ENCODE measurements at places on chromosomes 4 and X. TPM values are rescaled to one million over a fixed set of nuclear protein-coding genes. Genes with fewer than 3 reads are reported as not detected.

GRCh38 chr4:83022724-83023450 lies 12.1 kb upstream of the COPS4 start:
- no peaks in the 10 kb centered on the region for H3K36me3 ChIP-seq
- H3K4me3 ChIP-seq = no peak overlapping the region
- no peak overlapping the region for H3K27ac ChIP-seq

GRCh38 chr4:88792268-88792781 lies 94.7 kb upstream of the NAP1L5 start:
- H3K4me3 ChIP-seq = no peak overlapping the region
- H3K27ac ChIP-seq = no peak overlapping the region
- no peak for DNase-seq
- no peaks in the 10 kb centered on the region for H3K36me3 ChIP-seq
- H3K27me3 ChIP-seq = no peaks in the 10 kb centered on the region
- peaks cover 14% of the 10 kb centered on the region for H3K4me1 ChIP-seq

- H3K4me3 ChIP-seq = no peak overlapping the region
- no peak overlapping the region for H3K27ac ChIP-seq
- H3K27me3 ChIP-seq = no peaks in the 10 kb centered on the region
- H3K36me3 ChIP-seq = no peaks in the 10 kb centered on the region
- no peaks in the 10 kb centered on the region for H3K4me1 ChIP-seq
Observed at GRCh38 chr4:2905544-2905943, 57.7 kb downstream of the NOP14 start.

GRCh38 chr4:4334798-4335520 lies 44.9 kb downstream of the ZBTB49 start:
- H3K4me3 ChIP-seq = no peak overlapping the region
- no peaks in the 10 kb centered on the region for H3K4me1 ChIP-seq
- no peaks in the 10 kb centered on the region for H3K27me3 ChIP-seq
- no peaks in the 10 kb centered on the region for H3K36me3 ChIP-seq

- no peak for DNase-seq
- no peaks in the 10 kb centered on the region for H3K4me1 ChIP-seq
- no peak overlapping the region for H3K27ac ChIP-seq
- H3K27me3 ChIP-seq = no peaks in the 10 kb centered on the region
- H3K4me3 ChIP-seq = no peak overlapping the region
- H3K36me3 ChIP-seq = no peaks in the 10 kb centered on the region
Observed at GRCh38 chr4:154507156-154507555, 15.6 kb upstream of the DCHS2 start.

Gene BRS3
- total RNA-seq = not detected

- no peak for DNase-seq
- no peaks in the 10 kb centered on the region for H3K27me3 ChIP-seq
- no peaks in the 10 kb centered on the region for H3K36me3 ChIP-seq
Observed at GRCh38 chr4:176300565-176300964, 19.2 kb upstream of the SPCS3 start.

GRCh38 chrX:55240788-55241340 lies 20.7 kb downstream of the PAGE5 start:
- DNase-seq = no peak
- no peaks in the 10 kb centered on the region for H3K36me3 ChIP-seq
- H3K27me3 ChIP-seq = no peaks in the 10 kb centered on the region
- no peak overlapping the region for H3K4me3 ChIP-seq
- no peaks in the 10 kb centered on the region for H3K4me1 ChIP-seq
- H3K27ac ChIP-seq = no peak overlapping the region

DNA sequence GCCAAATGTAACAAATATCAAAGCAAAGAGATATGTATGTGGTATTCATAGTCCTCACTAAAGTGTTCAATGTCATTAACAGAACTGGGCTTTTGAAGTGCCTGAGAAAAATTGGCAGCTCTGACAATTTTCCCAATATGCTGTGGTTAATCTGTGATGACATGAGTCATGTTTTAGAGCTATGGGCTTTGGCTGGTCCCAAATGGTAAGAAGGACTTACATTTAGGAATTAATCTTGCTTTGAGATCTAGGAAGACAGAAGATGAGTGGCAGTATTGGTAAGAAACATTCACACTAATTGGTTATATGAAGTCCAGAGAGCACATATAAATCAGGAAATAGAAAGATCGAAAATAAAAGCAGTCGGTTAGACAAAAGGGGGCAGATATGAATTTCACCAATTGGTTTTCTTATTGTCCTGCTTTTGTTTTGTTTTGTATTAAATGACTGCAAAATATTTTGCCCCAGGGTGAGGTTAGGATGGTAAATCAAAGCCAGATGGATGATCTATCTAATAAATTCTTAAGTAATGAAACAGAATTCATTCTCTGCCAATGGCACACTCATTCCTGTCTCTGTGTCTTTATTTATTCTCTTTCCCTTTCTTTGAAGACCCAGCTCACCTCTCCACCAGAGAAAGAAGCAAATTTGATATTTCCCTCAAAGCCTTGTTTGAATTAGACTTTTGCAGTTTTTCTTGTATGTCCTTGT lies 993.1 kb downstream of the RPA4 start:
- no peaks in the 10 kb centered on the region for H3K36me3 ChIP-seq
- no peaks in the 10 kb centered on the region for H3K4me1 ChIP-seq
- no peak overlapping the region for H3K4me3 ChIP-seq
- H3K27me3 ChIP-seq = no peaks in the 10 kb centered on the region
- no peak overlapping the region for H3K27ac ChIP-seq

Gene CXCL3
- total RNA-seq = not detected

Gene SYTL5
- total RNA-seq = 1.2 TPM

Gene HHIP
- 0.25 TPM for total RNA-seq

Gene ALB
- total RNA-seq = not detected

Gene H2BW2
- not detected for total RNA-seq

DNA sequence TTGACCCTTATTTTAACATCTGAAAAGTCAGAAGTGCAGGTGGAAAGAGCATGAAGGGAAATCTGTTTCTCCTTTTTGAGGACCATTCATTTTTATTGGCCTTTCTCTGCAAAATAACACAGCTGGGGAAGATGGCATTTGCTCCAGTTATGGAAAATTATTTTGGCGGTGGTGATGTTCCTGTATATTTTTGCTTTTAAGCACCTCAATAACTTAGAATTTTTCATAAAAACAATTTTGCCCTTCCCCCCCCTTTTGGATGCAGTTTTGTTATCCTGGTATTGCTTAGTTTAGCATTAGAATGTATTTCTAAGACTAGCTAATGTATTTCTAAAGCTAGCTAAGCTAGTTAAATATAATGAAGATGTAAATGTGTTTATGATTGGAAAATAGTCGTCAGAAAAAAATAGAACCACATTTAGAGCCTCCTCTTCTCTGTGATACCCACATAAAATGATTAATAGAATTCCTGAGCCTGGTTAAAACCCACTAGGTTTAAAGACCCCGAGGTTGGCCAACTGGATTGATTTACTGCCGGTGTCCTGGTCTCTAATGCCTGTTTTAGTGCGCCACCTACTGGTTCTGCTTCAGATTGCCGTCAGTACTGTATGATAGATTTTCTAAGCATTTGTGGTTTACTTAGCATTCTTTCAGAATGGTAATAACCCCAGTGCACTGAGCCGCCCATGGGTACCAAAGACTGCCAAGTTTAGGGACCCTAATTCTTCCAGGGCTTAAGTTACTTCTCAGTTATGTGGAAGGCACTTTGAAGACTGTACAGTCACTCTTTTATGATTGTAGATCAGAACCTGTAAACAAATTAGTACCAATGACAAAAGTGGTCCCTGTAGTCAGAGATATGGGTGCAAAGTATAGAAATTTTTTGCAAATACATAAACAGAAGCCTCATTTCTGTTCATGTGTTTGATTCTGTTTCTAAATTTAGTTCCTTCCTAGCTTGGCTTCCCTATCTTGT lies 11.4 kb downstream of the KLF3 start:
- DNase-seq = no peak
- no peaks in the 10 kb centered on the region for H3K36me3 ChIP-seq
- no peak overlapping the region for H3K4me3 ChIP-seq
- peaks cover 95% of the 10 kb centered on the region for H3K4me1 ChIP-seq
- peak overlapping the region; percentile 98 for H3K27ac ChIP-seq
- no peaks in the 10 kb centered on the region for H3K27me3 ChIP-seq

GRCh38 chrX:109793191-109793590 lies 60.1 kb upstream of the ACSL4 start:
- H3K4me3 ChIP-seq = no peak overlapping the region
- no peak overlapping the region for H3K27ac ChIP-seq
- no peaks in the 10 kb centered on the region for H3K36me3 ChIP-seq

DNA sequence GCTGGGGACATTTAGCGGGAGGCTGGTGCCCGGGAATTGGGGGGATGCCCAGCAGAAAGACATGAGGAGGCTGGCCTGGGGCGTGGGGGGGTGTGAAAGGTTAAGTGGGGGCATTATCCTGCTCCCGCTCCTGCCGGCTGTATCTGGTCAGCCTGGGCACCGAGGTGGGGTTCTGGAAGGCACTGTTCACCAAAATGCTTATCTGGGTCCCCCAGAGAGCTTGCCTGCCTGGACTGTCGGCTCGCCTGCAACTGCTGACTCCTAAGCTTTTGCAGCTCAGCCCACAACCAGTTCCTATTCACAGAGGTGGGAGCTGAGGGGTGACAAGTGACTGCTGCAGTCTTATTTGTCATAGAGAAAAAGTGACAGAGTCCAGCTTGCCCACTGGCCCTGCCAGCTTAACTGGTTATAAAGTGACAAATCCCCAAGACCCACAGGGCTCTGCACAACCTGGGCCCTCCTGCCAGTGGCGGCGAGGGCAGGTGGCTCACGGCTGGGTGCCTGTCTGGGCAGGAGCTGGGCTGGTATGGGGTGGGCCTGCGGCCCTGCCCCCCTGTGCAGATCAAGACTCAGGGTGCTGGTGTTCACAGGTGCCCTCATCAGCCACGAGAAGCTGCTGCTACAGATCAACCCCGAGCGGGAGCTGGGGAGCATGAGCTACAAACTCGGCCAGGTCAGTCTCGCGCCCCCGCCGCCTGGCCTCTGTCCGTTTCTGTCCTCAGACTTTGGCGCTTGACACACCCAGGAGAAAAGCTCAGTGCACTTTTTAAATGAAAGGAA lies 23.7 kb upstream of the MSANTD1 start:
- H3K27me3 ChIP-seq = no peaks in the 10 kb centered on the region
- no peak for DNase-seq
- H3K36me3 ChIP-seq = no peaks in the 10 kb centered on the region
- H3K4me1 ChIP-seq = no peaks in the 10 kb centered on the region

Gene FAM241A
- total RNA-seq = 3.4 TPM

DNA sequence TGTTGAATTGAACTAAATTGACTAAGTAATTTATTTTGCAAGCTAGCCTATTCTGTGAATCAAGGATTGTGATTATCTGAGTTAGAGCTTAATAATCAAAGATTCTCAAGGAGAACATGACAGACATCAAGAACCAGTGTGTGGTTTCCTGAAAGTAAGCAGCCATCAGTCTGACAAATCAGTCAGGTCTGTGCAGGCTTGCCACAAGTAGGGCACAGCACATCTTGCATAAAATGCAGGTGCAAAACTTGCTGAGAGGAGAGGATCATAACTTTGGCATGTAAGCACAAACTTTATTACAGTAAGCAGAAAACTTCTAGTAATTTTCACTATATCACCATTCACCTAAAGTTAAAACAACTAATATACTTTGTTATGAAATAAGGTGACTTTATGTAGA lies 22.5 kb downstream of the FAM241A start:
- H3K36me3 ChIP-seq = no peaks in the 10 kb centered on the region
- no peaks in the 10 kb centered on the region for H3K4me1 ChIP-seq
- DNase-seq = no peak
- no peaks in the 10 kb centered on the region for H3K27me3 ChIP-seq
- no peak overlapping the region for H3K4me3 ChIP-seq

Gene AKAP14
- not detected for total RNA-seq

Data from vagina (tissue), 2 donors.